ENCODE measurements at places on chromosomes 12 and 14. TPM values are rescaled to one million over a fixed set of nuclear protein-coding genes. Genes with fewer than 3 reads are reported as not detected.

DNA sequence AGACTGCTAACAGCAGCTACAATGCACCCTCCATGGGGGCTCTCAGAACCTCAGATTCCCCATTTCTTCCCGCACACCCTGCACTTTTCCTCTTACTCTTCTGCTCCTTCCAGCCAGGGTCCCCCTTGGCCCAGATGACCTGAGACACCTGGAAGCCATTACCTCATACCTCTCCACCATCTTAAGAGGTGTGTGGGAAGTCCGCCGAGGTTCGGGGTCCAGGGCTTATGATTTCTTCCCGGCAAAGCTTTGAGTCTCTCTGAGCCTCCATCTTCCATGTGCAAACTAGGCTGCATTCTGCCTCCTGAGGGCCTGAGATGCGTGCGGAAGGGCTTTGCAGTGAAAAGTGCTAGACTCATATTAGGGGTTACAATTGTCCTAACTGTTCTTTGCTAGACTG, 5.3 kb downstream of the GSC start:
- no peak for DNase-seq

GRCh38 chr12:128140551-128140950, 126.4 kb upstream of the TMEM132C start:
- no peak for DNase-seq

DNA sequence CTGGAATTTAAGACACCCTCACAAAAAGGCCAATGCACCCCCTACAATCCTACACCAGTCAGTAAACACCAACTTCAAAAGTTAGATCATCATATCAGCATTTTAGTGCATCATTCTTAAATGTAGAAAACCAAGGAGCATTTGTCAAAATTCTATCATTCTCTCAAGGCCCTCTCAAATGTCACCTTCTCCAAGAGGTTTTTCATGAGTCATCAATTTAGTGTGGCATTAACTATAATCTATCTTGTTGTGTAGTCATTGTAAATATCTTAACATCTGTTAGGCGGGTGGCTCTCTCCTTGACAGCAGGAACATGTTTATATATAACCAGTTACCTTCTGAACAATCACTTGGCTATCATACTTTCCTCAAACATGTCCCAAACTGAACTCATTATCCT, 62.1 kb upstream of the G2E3 start:
- no peak for DNase-seq

DNA sequence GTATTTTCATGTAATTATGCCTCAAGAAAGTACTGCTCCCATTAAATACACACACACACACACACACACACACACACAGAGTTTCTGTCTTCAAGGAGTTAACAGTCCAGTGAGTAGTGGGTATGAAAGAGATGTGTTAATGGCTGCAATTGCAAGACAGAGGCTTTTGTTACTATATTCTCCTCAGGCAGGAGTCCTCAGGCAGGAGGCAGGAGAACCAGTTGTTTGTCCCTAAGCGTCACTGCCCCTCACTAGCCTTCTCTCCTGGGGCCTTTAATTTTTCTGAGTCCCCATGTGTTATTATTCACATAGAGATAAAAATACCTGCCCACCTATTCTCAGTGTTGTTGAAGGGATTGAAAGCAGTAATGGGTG, 31.2 kb downstream of the DAD1 start:
- no peak for DNase-seq

- no peak for DNase-seq
Measured at GRCh38 chr12:27396216-27396815, 50.2 kb upstream of the SMCO2 start.

DNA sequence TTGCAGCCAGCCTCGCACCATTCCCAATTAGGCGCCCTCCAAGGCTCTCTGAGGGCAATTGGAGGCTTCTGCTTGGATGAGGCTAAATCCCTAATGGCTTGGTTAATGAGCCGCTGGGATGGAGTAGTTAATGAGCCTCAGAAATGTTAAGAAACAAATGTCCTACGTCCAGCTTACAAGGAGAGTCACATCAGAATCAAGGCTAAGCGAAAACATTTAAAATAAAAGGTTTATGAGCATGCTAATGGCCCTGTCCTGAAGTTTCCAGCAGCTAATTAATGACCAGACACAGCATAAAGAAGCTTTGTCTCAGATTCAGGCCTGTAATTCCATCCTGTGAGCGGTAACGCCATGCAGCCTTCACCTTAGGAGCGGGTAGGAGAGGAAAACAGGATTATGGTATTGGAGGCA, 200.7 kb upstream of the BCL2L14 start:
- no peak for DNase-seq

GRCh38 chr12:5280086-5280485, 151.8 kb upstream of the NTF3 start:
- DNase-seq: no peak

DNA sequence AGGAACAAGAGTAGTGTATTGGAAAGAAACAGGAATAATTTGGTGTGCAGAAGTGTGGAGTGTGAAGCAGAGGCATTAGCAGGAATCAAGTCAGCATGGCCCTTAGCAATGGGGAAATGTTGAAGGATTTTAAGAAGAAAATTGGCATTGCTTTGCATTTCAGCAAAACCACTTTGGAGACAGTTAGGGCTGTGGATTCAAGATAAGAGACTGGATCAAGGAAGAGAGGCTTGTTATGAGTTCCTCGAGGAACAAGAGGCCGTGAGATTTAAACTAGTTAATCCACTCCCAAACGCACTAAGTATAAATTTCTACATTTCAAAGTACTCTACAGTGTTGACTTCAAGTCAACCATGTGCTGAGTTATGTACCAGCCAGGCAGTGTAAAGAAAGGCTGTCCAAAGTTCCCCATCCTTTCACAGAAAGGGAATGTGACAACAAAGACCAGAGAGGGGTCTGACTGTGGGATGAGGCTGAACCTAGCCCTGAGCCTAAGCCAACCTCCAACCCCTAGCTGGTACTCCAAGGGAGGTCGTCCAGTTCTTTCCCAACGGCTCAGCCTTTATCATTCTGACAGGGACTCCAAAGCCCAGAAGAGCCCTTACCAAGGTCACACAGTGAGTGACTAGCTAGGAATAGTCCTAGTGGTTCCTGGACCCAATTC, 91.2 kb upstream of the BMP4 start:
- no peak for DNase-seq

- no peak for DNase-seq
Measured at GRCh38 chr12:70774055-70774454, 136.8 kb upstream of the PTPRB start.

DNA sequence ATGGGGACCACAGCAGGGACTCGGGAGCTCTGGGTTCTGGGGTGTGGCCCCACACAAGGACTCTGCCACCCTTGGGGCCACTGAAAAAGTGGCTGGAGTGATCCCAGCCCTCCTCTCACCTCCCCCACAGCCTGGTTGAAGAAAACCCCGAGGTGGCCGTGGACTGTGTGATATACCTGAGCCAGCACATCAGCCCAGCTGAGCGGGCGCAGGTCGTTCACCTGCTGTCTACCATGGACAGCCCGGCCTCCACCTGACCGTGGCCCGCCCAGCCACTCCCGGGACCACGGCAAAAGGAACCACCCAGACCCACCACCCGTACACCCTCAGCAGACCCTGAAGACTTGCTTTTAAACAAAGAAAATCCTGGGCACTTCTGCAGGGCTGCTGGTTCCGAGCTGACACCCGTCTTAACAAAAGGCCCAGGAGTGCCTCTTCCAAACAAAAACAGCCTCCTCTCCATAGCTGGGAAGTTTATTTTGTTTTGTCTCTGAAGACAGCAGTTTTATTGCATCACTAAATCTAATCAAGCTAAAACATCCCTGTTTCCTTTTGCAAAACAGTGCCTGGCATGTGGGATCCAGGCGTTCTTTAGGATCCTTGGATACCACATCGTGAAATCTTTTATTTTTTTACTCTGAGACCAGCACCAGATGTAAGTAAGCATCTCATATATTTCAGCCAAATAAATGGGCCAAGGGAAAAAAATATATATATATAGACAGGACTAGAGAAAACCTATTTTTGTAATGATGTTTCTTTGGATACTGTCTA, 42.8 kb downstream of the FOXN4 start:
- DNase-seq: no peak

- no peak for DNase-seq
Measured at GRCh38 chr14:32468955-32469354, 139.9 kb downstream of the AKAP6 start.

The PA2G4 gene
- 302 TPM for total RNA-seq

The RNF212B gene
- total RNA-seq: not detected
